ENCODE measurements at places on chromosomes 5 and 9.

GRCh38 chr5:1722877-1723276, 76.8 kb downstream of the MRPL36 start:
- no peak for DNase-seq

- DNase-seq: peak; percentile 60
Observed at GRCh38 chr9:132669319-132669697, 475 bp downstream of the DDX31 start.

DNA sequence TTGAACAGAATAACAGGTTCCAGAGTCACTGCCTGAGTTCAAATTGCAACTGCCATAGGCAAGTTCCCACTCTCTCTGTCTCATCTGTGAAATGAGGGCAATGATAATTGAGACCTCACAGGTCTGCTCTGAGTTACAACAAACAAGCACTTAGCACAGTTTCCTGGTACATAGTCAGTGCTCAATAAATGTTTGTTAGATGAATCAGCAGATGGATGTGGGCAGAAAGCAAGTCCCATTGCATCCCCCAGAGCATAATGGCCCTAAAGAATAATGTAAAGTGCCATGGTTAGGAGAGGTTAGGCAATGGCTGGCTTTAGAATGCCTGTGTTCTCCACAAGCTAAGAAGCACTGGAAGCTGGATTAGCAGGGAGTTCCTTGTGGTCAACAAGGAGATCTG, 136.5 kb upstream of the LARP1 start:
- DNase-seq: no peak

- DNase-seq: peak; percentile 76
Observed at GRCh38 chr5:8730194-8730593, 815.7 kb downstream of the SEMA5A start.

GRCh38 chr5:82642313-82642712, 364.2 kb upstream of the RPS23 start:
- DNase-seq: no peak

GRCh38 chr5:116573279-116573701, 1.3 kb downstream of the SEMA6A start:
- no peak for DNase-seq

DNA sequence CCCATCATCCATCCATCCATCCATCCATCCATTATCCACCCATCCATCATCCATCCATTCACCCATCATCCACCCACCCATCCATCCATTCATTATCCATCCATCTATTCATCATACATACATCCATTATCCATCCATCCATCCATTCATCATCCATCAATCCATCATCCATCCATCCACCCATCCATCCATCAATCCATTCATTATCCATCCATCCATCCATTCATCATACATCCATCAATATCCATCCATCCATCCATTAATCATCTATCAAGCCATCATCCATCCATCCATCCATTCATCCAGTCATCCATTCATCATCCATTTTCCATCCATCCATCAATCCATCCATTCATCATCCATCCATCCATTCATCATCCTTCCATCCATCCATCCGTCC, 89.0 kb downstream of the NSG2 start:
- DNase-seq: no peak

DNA sequence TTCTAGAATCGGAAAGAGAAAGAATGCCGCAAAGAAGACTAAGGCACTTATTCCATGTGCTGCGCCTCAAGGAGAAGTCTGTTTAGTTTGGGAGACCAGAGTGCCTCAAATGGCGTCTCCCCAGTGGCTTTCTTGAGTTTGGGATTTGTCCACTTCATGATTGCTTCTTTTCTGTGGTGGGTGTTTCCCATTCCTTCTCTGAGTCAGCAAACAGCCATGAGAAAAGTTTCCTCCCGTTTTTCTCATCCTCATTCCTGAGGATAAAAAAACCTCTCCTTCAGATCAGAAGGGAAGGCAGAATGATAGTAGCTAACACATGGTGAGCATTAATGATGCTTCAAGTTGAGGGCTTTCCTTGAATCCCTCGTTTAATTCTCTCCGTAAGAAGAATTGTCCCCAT, 275.9 kb upstream of the WWC1 start:
- DNase-seq: no peak

DNA sequence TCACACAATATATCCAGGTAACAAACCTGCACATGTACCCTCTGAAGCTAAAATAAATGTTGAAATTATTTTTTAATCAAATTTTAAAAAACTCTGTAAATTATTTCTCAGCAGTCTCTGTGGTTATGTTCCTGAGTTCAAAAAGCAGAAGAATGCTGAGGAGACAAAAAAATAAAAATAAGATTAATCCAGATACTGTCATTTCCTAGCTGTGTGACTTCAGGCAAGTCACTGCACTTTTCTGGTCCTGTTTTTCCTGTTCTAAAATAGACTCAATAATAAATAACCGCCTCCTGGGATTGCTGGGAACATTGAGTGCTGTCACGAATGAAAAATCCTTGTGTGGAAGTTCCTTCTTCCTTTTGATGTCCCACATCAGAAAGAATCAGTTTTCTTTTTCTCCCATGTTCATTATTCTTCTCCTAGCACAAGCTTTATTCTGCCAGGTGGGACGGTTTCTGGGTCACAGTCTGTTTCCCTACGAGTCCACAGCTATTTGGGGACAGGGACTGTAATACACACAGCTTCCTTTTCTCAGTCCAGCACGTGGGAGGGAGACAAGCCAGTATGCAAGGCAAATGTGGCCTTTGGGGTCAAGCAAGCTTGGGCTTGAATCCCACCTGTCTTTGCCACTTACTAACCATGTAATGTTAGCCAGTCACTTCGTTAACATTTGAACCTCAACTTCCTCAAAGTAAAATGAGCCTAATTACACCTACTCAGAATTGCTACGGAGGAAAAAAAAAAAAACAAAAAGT, 156.9 kb downstream of the TRIM32 start:
- DNase-seq: no peak

GRCh38 chr9:121171236-121171635, 30.4 kb downstream of the RAB14 start:
- DNase-seq: no peak

DNA sequence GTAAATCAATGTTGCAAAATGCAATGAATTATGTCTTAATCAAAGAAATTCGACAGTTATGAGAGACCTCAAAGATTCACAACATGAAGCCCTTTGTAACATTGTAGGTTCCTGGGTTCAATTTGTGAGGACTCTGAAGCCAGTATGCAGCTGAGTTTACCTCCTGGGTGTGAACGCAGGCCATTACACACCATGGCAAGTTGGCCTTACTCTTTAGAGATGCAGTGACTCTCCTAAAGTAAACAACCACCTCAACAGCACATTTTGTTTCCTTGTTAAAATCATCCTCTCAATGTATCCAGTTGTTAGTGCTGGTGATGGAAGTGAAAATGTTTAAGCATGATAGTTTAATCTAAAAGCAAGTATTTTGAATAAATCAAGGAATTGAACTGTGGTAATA, 73.8 kb downstream of the JAKMIP2 start:
- DNase-seq: no peak

- DNase-seq: no peak
Observed at GRCh38 chr5:96809921-96810320, 2.2 kb upstream of the ERAP1 start.

DNA sequence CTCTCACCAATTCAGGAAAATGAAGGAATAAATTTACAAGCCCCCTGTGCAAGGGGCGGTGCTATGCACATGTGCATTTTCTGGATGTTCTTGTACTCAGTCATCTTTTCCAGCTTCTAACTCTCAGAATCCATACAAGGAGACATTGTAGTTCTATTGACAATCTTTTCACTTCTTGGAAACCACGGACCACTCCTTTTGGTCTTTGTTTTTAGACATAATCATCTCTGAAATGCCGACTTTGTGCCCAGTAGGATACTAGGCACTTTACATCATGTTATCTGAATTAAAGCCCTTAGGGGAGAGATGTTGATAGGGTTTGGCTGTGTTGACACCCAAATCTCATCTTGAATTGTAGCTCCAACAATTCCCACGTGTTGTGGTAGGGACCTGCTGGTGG, 322.6 kb upstream of the WWC1 start:
- DNase-seq: no peak

DNA sequence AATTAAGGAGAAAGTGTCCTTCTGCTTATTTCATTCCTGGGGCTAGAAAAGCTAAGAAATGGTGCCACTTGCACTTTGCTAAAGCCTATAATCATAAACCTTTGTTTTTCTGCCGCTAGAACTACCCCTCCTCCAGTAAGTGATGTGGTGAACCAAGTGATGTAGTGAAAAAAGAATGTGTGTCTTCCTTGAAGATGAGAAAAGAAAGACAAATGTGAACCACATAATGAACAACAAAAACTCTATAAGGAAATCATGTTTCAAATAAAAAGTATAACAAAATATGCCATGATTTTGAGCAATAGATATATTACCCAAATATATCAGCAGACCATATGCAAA, 179.0 kb upstream of the SGCD start:
- DNase-seq: no peak

- no peak for DNase-seq
Observed at GRCh38 chr5:55445791-55446190, 89.0 kb downstream of the PLPP1 start.

DNA sequence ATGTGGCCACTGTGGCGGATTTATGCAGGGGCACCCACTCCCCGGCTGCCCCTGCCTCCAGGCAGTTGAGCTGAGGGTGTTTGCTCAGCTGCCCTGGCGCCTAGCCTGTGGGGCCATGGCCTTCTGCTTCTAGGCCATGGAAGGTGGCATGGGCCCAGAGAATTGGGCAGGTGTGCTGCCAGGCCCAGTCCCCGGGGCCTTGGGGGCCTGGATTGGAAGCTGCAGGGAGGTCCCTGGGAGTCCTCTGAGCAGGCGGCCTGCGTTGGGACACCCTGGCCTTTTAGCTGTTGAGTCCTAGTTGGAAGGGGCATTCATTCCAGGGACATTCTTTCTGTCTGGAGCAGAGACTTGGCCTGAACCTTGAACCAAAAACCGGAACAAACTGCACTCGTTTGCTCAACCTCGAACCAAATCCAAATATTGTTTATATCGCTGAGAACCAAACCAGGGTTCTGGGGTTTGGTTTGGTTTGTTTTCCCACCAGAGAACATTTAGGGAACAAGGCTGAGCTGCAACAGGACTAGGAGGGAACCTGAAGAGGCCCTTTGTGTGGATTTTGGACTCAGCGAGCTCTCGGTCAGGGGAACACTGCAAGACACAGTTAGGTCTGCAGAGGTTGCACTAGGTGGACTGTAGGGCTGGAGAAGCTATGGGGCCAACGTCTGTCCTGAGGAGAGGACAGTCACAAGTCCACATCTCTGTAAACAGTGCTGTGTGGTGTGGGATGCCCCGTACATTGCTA, 116.8 kb downstream of the BOD1 start:
- DNase-seq: no peak

DNA sequence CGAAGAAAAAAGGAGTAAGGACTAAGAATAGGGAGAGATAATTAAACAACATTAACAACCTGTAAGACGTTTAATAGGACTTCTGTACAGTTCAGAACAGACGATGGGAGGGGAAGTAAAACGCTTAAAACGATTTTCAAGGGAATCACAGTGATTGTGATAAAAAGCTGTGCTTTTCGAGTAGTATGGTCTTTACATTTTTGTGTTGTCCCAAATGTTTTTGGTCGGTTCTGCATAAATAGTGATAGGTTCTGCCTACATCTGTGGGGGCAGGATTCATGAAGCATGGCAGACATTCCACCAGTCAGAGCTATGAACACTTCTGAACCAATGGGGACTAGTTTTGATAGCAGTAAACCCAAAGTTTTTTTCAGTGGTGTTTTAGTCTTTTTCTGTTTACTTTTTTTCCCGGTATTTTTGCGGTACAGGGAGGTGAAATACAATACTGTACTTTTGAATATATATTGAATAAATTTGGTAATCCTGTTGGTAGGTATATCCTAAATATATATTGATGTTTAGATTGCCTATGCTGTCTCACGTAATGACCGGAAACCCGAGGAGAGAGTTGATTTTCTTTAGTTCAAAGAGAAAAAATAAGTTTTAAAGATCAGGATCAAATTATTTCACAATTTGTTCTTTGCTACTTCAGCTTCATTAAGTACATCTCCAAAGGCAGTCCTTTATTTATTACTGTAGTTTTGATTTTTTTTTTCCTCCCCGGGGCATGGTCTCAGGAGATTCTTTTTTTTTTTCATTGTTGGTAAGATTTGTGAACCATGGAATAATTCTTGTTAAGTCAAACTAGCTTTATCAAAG, 1.3 kb downstream of the ERBIN start:
- DNase-seq: peak; percentile 66

GRCh38 chr5:34582371-34582770, 73.8 kb upstream of the RAI14 start:
- peak; percentile 42 for DNase-seq

DNA sequence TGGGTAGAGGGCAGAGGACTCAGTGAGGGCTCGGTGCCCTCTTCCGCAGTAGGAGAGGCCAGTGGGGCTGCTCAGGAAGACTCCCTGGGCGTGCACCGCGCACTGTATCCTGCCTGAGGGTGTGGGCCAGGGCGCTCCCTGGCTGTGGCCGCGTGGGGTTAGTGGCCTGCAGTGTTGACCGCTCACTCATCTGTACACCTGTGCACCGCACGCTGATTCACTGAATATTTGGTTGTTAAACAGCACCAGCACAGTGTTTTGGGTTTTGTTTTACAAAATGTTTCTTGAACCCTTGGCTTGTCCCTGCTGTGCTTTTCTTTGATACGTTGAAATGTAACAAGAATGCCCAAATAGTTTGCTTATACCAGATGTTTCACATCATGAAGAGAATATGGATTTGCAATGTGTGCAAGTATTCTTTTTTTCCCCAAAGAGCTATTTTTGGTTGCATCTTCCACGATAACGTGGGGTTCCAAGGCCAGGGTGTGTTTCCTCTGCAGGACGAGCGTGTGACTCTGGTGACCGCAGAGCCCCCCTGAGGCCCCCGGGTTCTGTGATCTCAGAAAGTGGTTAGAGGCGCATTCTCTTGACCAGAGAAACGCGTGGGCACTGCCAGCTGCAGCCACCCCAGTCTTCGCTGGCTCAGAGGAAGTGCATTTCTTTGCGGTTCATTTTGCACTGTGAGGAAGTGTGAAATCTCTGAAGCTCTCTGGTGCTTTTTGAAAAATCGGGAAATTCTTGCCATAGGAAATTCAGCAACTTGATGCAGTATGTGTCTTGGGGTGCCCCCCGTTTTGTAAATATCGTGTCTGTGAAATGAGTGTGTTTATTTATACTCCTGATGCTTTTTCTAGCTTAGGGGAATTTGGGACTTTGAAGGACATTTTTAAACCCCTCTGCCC, 46.9 kb downstream of the AHRR start:
- DNase-seq: peak; percentile 89

GRCh38 chr9:35696520-35697215, 6.9 kb upstream of the TPM2 start:
- DNase-seq: peak; percentile 63

DNA sequence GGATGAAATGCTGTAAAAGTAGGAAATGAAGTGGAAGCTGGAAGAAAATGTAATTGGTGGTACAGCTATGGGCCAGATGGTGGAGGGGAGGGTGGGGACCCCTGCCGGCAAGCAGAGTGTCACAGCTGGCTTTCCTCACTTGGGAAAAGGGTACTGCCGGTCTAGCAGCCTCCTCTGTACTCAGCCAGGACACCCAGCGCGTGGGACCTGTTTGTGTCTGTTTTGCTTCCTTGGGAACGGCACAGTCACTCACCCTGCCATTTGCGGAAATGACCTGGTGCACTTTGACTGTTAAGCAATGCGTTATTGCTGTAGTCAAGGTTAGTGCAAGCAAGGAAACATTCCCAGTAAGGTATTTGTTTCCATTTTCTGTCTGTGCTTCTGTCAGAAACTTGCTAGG, 10.1 kb downstream of the TMEM252 start:
- DNase-seq: no peak
